ENCODE measurements at places on chromosomes 11 and 22.

- DNase-seq: no peak
Measured at GRCh38 chr11:111305162-111305802, 6.9 kb downstream of the POU2AF3 start.

- no peak for DNase-seq
Measured at GRCh38 chr11:27451244-27451965, 21.2 kb downstream of the LGR4 start.

GRCh38 chr11:93288767-93289166 is 41.8 kb upstream of the DEUP1 start:
- DNase-seq: no peak

GRCh38 chr22:37471727-37472417 is 14.3 kb downstream of the MFNG start:
- DNase-seq: no peak

GRCh38 chr22:42500836-42501179 is 18.8 kb downstream of the RRP7A start:
- no peak for DNase-seq

DNA sequence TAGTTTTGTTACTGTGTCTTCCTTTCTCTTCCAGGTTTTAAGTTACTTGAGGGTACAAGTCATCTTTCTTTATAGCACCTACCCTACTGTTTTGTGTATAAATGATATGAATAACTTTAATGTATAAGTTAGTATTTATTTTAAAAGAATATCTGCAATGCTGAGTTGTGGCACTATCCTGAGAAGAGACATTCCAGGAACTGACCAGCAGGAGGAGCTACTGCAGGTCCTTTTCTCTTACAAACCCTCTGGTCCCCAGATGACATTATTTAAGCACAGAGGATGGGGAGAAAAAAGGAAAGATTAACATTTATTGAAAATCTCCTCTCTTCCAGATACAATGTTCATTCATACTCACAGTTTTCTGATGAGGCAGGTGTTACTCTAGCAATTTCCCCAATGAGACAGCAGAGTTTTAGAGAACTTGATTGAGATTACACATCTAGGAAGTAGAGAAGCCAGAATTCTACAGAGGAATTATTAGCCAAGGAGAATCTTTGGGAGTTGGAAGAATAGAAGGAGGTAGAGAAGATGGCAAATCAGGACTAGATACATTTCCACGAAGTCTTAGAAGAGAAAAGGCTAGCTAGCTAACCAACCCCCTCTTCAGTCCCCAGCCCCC is 541.2 kb upstream of the API5 start:
- no peak for DNase-seq
